Urinary bladder (tissue), 4 donors: ENCODE measurements at places on chromosomes 11 and 22. TPM values are rescaled to one million over a fixed set of nuclear protein-coding genes. Genes with fewer than 3 reads are reported as not detected.

The LRFN4 gene
- total RNA-seq = 3.7 TPM

The RAB36 gene
- 2.0 TPM for total RNA-seq

The BLID gene
- 15.6 TPM for total RNA-seq

The MS4A3 gene
- total RNA-seq = 0.69 TPM

The SERPINH1 gene
- total RNA-seq = 489 TPM

The VWCE gene
- total RNA-seq = 0.63 TPM
